ENCODE measurements at places on chromosomes 16 and 17.

- no peak for DNase-seq
These were observed 5.0 kb upstream of the WFIKKN2 start for GRCh38 chr17:50830352-50830751.

GRCh38 chr17:44417553-44417952 is 28.1 kb upstream of the ITGA2B start:
- DNase-seq = no peak

- no peak for DNase-seq
These were observed 69.0 kb upstream of the ENDOV start for GRCh38 chr17:80345841-80346497.

DNA sequence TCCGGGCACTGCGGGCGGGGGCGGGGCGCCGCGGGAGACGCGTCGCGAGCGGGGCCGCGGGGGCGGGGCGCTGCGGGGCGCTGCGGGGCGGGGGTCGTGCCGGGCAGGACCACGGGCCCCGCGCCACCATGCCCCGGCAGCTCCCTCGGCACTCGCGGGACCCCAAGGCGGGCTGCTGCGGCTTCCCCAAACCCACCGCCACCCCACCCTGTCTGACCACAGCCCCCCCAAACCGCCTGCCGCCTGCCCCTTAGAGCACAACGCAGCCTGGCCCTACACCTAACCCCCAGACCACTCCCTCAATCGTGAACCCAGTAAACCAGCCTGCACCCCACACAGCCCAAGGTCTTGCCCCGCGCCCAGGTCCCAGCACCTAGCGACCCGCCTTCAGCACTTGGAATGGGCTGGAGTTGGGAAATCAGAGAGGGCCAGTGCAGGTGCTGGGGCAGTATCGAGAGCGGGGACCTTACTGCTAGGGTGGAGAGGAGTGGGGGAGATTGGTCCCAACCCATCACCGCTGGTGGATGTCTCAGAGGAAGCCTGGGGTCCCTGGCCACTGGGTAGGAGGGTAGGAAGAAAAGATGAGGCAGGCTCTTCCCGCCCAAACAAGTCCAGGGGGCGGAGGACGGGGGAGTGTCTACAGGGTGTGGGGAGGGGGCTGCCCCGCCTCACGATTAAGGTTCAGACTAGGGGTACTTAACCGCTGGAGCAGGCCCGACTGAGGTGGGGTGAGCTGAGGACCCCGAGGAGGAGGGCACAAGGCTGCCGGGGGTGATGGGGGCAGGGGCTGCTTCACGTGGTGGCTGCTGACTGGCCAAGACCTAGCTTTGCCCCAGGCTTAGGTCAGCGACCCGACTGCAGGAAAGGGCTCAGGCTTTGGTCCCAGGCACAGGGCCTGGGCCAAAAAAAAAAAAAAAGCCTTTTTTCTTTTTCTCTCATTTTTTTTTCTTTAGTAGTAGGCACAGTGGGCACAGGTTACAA is 539 bp upstream of the VAMP2 start:
- no peak for DNase-seq

DNA sequence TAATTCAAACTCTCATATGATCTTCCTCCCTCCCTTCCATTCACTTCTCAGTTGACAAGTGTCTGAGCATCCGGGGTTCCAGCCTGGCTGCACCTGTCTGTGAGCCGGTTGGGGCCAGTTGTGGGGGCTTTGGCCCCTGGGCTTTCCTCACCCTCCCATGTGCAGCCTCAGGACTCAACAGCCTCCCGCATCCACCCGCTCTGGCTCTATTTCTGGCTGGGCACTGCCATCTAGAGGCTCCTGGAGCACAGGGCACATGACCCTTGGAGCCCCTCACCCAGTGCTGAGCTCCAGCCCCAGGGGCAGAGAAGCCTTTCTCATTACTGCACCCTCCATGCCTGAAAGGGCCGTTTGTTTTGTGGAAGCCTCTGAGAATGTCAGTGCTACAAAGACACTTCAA is 43.3 kb downstream of the HAPSTR1 start:
- no peak for DNase-seq

GRCh38 chr16:15404792-15405191 is 9.2 kb downstream of the MPV17L start:
- no peak for DNase-seq

GRCh38 chr17:11506635-11507034 is 91.6 kb upstream of the DNAH9 start:
- no peak for DNase-seq

DNA sequence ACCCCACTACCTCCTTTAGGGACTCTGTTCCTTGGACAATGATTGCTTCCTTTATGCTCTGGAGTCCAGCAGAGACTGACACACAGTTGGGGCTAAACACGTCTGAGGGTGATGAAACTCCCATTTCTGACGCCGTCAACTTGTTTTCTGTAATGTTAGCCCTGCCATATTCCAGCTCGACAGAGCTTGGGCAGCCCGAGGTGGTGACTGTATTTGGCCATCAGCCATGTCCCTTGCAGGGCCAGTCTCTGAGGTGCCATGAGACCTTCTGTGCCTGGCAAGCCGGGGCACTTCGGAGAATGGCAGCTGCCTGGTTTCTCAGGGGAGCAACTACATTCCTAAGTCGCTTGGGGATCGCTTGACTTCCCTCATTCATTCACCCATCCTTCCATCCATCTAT is 278.9 kb upstream of the TNRC6C start:
- DNase-seq = no peak

DNA sequence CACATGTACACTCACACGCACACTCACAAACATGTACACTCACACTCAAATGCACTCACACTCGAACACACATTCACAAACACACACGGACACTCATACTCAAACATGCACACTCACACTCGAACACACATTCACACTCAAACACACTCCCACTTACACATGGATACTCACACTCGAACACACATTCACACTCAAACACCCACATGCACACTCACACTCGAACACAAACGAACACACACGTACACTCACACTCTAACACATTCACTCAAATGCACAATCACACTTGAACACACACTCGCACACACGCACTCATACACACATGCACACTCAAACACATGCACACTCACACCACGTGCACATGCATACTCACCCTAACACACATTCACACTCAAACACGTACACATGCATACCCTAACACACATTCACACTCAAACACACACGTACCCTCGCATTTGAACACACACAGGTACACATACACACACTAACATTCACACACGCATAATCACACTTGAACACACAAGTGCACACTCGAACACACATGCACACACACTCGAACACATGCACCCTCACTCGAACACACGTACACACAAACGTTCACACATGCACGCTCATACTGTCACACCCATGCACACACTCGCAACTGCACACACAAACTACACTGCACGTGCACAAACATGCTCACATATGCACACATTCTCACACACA is 41.8 kb downstream of the CFAP20 start:
- no peak for DNase-seq

GRCh38 chr16:73949574-73950320 is 346.9 kb upstream of the PSMD7 start:
- DNase-seq = no peak

DNA sequence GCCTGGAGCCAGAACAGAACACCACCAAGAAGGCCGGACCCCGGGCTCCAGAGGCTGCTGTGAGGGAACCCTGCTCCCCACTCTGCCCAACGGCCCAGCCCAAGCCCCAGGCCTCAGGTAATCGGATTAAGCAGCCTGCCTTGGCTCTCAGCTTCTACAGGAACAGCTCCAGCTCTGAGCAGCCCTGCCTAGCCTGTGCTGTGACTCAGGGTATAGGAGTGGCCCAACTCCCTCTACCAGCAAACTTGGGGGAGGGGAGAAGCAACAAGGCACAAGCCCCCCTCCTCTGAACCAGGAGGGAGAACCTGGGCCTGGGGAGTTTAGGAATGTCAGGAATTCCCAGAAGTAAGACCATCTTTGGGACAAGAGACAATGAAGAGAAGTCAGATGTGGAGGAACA is 849 bp upstream of the SOX15 start:
- DNase-seq = no peak

DNA sequence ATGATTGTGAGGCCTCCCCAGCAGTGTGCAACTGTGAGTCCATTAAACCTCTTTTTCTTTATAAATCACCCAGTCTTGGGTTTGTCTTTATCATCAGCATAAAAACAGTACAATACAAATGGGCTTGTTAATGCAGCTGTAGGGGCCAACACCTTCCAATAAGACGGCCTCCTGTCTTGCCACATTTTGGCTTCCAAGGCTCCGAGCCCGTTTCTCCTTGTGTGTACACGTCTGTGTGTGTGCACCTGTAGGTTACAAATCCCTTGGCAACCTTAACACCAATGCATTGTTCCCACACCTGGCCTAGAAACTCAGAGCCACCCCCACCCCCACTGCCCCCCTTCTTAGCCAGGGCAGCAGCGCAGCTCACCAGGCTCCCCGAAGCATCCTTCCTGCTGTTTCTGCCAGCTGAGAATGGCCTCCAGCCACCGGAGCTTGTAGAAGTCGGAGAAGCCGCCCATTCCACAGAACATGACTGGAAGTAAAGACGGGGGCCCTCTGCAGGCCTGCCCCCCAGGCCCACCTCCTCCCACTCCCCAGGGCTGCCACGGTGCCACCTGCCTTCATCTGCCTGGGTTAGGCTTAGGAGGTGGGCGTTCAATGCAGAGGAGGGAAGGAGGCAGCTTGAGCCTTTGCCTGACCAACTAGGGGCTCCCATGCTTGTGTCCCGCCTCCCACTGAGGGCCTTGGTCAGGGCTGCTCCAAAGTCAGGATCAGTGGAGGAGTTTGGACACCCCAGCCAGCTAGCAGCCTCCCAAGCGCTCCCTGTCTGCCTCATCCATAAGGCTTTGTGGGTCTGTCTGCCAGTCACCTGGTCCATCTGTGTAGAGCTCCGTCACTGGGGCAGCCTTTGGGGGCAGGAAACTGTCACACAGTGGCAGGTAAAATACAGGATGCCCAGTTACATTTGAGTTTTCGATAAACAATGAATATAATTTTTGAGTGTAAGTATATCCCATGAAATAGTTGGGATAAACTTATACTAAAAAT is 10.6 kb downstream of the C16orf89 start:
- no peak for DNase-seq

- DNase-seq = no peak
These were observed 63.0 kb upstream of the CLEC18A start for GRCh38 chr16:69888005-69888590.

- no peak for DNase-seq
These were observed 55.3 kb upstream of the MTSS2 start for GRCh38 chr16:70740914-70741782.

- no peak for DNase-seq
These were observed 46.7 kb downstream of the HAPSTR1 start for GRCh38 chr16:9138021-9138680.

- no peak for DNase-seq
These were observed 3.0 kb downstream of the SECTM1 start for GRCh38 chr17:82330322-82331239.

DNA sequence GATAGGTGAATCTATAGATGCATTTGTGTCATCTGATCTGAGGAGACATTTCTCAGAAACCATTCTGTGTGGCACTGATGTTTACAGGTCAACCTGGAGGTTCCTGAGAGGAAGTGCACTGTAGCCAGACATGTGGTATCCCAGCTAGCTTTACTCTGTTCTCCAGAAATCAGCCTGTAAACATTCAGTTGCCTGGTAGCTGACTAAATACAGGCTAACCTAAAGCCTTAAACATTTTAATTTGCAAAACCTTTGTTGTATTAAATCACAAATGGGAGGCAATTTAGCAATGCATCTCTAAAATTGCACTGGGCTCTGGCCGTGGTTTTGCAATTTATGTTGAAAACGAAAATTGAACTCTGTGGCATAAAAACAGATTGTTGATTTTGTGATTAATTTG is 207.6 kb downstream of the FTO start:
- DNase-seq = no peak

- DNase-seq = no peak
These were observed 157.5 kb upstream of the CACNG5 start for GRCh38 chr17:66677201-66677981.

DNA sequence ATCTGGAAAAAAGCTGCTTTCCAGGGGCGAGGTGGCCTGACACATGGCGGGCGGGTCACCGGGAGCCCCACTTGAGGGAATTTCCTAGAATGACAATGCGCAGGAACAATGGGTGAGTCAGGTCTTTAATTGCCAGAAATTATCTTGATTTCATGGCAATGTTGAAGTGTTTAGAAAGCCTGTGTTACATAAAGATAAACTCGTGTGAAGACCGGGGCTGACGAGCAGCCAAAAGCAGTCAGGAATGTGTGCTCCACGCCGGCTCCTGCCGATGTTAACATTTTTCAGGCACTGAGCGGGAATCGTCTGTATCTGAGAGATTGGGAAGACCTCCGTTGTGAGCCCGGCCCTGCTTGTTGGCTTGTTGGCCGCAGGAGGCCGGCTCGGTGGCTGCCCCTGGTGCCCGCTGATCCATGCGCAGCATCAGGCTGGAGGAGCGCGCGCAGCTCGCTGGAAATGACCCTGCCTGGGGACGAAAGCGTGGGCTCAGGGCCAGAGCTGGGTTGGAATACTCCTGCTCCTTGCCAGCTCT is 353.1 kb downstream of the FOXL1 start:
- DNase-seq = no peak
